Psoas muscle (tissue), 8 donors: ENCODE measurements at places on chromosomes 4 and X. TPM values are rescaled to one million over a fixed set of nuclear protein-coding genes. Genes with fewer than 3 reads are reported as not detected.

GRCh38 chr4:147786031-147786430 is 54.1 kb downstream of the ARHGAP10 start:
- DNase-seq, result no peak

The MTCP1 gene
- 6.0 TPM for polyA plus RNA-seq

The LRCH2 gene
- 0.26 TPM for polyA plus RNA-seq

DNA sequence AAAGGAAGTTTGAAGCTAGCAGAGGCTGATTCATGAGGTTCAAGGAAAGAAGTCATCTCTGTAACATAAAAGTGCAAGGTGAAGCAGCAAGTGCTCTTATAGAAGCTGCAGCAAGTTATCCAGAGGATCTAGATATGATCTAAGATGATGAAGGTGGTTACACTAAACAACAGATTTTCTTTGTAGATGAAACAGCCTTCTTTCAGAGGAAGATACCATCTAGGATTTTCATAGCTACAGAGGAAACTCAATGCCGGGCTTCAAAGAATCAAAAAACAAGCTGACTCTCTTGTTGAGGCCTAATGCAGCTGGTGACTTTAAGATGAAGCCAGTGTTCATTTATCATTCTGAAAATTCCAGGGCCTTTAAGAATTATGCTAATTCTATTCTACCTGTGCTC is 28.8 kb downstream of the NR0B1 start:
- no peak for DNase-seq

DNA sequence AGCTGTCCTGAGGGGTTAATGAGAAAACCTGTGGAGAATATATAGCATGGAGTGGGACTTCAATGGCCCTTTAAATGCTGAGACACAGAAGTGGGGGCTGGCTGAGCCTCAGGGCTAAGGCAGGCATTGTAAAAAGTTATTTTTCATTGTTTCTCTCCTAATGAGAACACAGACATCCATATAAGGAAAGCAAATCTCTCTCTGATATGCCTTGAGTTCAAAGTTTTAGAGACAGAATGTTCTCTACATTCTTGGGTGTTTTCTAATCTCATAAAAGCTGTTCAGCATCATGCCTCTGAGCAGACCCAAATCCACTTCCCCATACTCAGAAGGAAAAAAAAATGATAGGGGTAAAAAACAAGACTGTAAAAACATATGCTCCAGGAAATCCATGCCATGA is 16.8 kb upstream of the RAB40A start:
- no peak for DNase-seq

The CLDN22 gene
- polyA plus RNA-seq, result not detected

The SOD3 gene
- polyA plus RNA-seq, result 5.3 TPM

DNA sequence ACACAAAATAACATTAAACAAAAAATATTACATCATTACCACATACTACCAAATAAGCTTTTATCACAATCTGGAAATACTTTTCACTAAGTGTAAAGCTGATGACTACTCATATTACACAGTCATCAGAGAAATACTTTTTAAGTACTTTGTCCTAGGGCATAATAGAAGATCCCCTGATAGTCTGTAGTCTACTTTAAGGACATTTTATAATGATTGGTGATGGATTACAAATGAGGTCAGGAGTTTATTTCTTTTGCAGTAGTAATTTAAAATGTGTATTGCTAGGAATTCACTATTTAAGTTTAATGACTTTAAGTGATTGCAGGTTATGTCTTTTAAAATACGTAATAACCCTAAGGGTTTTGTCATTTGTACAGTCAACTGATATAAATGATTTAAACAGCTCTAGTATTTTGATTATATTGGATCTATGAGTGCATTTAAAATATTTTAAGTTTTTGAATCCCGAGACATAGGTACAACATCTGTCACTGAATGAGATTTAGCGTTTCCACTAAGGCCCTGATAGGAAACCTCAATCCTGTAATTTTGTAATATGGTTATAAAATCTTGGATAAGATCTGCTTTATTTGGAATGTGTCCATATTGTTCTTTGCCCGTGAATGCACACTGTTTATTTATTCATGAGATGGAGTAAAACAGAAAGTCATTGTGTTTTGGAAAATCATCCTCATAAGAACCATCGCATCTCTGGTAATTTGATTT is 189.5 kb downstream of the ARAP2 start:
- DNase-seq, result no peak

The ARHGAP36 gene
- polyA plus RNA-seq, result 0.17 TPM

- DNase-seq, result no peak
Observed at GRCh38 chr4:27024805-27025204, 164.2 kb downstream of the STIM2 start.

- DNase-seq, result no peak
Observed at GRCh38 chr4:67886281-67886680, 2.5 kb upstream of the TMPRSS11D start.

- no peak for DNase-seq
Observed at GRCh38 chrX:142671036-142671435, 354.7 kb upstream of the SPANXN4 start.

The EREG gene
- polyA plus RNA-seq, result not detected

GRCh38 chr4:128574706-128575105 is 234.8 kb upstream of the JADE1 start:
- DNase-seq, result peak; percentile 57

The GAGE12J gene
- not detected for polyA plus RNA-seq

The GPR82 gene
- 0.03 TPM for polyA plus RNA-seq

The TMPRSS11B gene
- polyA plus RNA-seq, result 0.03 TPM

The SNCA gene
- 0.27 TPM for polyA plus RNA-seq

The MAGEE2 gene
- not detected for polyA plus RNA-seq

DNA sequence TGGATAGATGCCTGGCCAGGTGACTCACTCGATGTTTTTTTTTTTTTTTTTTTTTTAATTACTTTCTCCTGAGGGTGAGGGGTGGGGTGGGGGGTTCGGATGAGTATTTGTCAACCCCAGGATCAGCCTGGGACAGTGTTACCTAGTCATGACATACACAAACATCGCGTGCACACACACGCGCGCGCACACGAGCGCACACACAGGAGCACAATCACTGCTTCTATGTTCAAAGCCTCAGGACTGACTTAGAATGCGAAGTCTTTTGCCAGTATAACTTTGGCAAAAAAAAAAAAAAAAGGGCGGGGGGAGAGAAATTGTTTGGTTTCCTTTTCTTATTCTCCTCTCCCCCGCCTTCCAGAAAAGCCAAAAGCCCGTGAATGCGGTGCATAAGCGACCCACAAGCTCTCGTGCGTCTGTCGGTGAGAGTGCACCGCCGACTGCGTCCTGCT is 115.0 kb upstream of the TEX13C start:
- no peak for DNase-seq

DNA sequence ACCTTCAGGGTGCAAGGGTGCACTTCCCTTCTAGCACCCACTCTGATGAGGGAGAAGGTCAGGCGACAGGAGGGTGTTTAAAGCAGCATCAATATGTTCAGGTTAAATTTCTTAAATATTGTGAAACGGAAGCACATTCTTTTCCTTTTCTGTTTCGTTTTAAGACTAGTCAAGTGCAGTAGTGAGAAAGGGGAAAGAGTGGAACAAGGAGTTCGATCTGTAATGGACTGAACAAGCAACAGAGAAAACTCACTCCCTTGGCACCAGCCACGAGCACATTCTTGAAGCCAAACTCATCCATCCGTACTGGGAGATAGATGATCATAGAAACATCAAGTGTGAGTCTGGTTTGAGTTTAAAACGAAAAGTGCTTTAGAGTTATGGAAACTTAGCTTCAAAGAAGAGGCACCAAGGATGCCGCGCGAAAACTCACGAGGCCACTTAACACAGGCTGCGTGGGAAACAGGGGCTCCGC is 815 bp downstream of the FAM53A start:
- peak; percentile 49 for DNase-seq

- DNase-seq, result no peak
Observed at GRCh38 chrX:23385242-23385641, 50.6 kb downstream of the PTCHD1 start.

The MAPK10 gene
- polyA plus RNA-seq, result 0.22 TPM

The CTAG1B gene
- not detected for polyA plus RNA-seq

- DNase-seq, result no peak
Observed at GRCh38 chr4:102299354-102300107, 45.8 kb downstream of the SLC39A8 start.

- no peak for DNase-seq
Observed at GRCh38 chr4:150525321-150525868, 56.6 kb upstream of the MAB21L2 start.

GRCh38 chrX:39551762-39552161 is 546.0 kb downstream of the BCOR start:
- DNase-seq, result no peak

The PIN4 gene
- 12.1 TPM for polyA plus RNA-seq

DNA sequence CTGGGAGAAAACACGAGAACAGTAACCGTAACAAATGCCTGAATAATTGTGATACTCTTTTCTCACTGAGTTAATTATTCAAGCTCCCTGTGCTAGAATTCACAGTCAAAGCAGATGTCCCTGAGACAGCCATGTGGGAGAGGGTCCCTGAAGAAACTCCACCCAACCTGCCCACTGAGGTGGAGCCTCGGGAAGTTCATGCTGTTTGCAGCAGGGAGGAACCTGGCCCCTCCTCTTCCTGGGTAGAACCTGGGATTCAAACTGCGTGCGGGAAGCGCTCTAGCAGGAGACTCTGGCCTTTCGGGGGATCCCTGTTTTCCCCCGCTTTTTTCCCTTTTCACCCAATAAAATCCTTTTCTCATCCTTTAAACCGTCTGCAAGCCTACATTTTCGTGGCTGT is 20.2 kb upstream of the RHOH start:
- DNase-seq, result no peak

DNA sequence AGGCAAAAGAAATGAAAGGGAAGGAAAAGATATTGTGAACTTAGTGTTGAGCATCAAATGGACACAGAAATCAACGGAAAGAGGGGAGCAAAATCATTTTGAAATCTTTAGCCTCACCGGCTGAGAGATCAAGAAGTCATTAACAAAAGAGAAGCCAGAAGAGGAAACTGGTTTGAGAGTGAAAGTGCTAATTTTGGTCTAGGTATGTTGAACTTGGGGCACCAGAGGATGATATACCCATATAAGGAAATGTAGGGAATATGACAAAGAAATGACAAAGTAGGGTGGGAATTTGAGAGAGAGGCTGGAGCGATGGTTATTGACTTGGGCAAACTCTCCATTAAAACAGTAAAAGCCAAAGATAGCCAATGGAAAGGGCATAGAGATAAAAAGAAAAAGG is 183.4 kb upstream of the ATOH1 start:
- DNase-seq, result no peak

GRCh38 chr4:82508806-82509428 is 52.9 kb downstream of the TMEM150C start:
- no peak for DNase-seq

- DNase-seq, result no peak
Observed at GRCh38 chr4:138959097-138959815, 56.3 kb upstream of the NOCT start.

The TSPAN6 gene
- polyA plus RNA-seq, result 3.8 TPM

GRCh38 chrX:102515975-102516941 is at the start of gene TMSB15A:
TSS of gene TMSB15A (minus strand) at chrX:102516739.
- peak; percentile 77 for DNase-seq

The TNMD gene
- not detected for polyA plus RNA-seq

DNA sequence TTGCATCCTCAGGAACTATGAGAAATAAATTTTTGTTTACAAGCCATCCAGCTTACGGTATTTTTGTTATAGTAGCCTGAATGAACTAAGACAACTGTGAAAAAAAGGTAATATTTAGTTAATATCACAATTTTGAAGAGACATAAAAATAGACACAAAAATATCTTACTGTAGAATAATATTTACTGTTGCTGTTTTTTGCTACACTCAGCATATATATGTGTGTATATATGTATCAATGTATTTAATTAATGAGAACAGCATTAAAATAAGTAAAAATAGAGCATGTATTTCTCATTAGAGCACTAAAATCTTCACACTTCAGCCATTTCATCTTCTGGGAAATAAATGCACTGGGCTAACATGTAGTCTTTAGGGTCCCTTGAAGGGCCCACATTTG is 24.6 kb downstream of the PPP3CA start:
- DNase-seq, result no peak

The IL2RG gene
- polyA plus RNA-seq, result 1.6 TPM

The RRH gene
- polyA plus RNA-seq, result 0.09 TPM

The CXorf49 gene
- polyA plus RNA-seq, result not detected

GRCh38 chrX:2781698-2782097 is 29.9 kb downstream of the XG start:
- no peak for DNase-seq

DNA sequence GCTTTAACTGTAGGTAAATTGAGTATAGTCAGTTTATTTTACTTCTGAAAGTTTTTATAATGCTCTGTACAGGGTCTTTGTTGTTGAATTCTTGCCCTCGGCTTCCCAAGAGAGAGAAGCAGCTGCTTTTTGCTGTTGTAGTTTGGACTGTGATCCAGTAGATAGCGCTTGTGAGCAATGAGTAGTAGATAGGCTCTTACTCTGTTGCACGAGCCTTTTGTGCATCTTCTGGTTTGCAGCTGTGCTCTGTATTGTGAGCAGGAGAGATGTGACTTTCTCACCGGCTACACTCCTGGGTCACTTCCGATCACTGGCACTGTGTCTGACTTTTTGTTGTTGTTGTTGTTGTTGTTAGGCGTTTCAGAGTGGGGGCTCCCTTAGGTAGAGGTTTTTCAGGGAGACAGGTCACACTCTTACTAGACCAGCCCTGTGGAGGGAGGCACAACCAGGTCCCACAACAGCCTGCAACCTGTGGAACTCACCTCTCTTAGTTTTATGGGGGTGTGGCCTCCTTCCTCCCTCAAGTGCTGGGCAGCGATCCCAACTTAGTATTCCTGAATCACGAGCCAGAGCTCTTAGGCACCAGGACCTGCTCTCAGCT is 822.1 kb upstream of the GALNTL6 start:
- no peak for DNase-seq

The SPANXD gene
- polyA plus RNA-seq, result not detected

DNA sequence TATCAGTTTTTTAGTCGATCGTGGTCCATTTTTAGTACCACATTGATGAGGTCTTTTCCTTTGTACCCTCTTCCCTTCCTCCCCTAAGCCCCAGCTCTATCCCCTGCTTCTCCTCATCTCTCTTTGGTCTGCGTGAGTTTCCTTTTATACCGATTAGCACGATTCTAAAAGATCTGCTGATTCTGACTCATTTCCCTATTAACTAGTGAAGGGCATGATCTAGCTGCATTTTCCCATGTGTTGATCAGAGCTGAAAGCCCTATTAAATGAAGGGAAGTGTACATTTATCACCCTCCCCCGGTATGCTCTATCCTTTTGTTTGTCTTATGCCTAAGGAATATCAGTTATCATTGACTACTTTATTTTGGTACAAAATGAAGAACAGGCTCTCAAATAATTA is 181.7 kb upstream of the NPY2R start:
- no peak for DNase-seq

- no peak for DNase-seq
Observed at GRCh38 chr4:36761607-36762006, 480.2 kb downstream of the DTHD1 start.

DNA sequence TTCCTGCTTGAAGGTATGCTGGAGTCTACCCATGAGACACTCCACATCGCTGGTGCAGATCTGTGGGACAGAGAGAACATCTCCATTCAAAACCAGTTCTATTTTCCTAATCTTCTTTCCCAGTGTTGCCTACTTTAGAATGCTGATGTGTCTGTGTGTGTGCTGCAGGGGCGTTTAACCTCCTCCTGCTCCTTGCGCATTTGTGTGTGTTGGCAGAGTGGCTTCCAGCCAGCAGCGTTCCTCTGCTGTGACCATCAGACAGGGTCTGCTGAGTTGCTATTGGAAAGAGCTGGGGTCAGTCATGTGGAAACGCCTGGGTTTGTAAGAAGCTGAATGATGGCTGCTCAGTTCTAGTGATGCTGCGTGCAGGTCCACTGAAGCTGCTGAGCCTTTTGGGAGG is 223.6 kb downstream of the RBMX2 start:
- DNase-seq, result no peak

- DNase-seq, result no peak
Observed at GRCh38 chr4:83269256-83269655, 15.3 kb downstream of the COQ2 start.

The SLC49A3 gene
- polyA plus RNA-seq, result 1.9 TPM

The RIPPLY1 gene
- polyA plus RNA-seq, result 0.08 TPM
